GM18507 (cell line): ENCODE measurements at places on chromosomes 7 and 10.

DNA sequence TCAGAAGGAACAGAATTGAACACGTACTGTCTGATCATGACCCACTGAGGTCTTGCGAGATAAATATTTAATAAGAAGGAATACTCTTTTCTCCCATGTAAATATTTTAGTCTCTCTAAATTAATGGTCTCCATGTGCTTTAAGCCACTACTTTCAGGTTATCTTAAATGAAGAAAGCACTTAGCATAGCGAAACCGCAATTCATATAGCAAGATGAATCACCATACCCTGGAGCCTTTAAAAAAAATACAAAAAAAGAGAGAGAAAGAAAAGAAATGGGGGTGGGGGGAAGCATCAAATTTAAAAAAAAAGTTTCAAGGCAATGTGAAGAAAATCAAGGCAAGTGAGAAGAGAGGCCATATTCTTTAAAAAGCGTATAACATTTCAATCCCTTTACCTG lies 82.5 kb downstream of the CTTNBP2 start:
- DNase-seq, result no peak

DNA sequence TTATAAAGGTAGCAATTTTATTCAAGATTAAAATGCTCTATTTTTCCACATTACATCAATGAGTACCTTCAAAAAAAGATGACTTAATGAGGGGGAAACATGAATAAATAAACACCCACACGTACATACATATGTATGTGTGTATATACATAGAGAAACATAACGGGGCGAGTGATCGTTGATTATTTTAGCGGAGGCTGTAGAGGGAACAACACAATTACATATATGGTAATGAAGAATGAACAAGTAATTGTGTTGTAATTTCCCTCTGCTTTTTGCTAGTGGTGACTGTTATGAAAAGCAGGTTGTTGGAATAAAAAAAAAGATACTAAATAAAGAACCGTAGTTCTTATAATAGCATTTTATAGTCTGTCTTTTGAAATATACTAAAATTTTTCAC lies 63.2 kb downstream of the CACNB2 start:
- no peak for DNase-seq

GRCh38 chr10:30870896-30871295 lies 160.8 kb downstream of the ZNF438 start:
- no peak for DNase-seq

GRCh38 chr7:84462259-84462658 lies 267.7 kb upstream of the SEMA3A start:
- DNase-seq, result no peak

DNA sequence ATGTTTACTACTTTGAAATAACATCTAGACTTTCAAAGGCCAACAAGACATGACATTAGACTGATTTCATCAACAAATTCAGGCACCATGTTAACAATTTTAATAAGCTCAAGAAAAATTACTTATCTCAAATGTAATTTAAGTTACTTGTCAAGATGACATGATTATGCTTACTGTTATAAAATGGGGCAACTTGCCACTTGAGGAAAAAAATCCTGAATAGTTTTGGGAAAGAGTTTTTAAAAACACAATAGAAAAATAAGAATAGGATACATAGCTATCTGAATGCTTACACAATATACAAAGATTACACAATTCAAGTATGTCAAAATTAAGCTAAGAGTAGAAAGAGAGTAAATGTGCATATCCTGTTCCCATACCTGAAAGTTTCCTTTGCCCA lies 85.4 kb downstream of the RNF32 start:
- DNase-seq, result no peak

- DNase-seq, result no peak
These were observed 5.1 kb upstream of the SLC16A12 start for GRCh38 chr10:89540420-89540949.

DNA sequence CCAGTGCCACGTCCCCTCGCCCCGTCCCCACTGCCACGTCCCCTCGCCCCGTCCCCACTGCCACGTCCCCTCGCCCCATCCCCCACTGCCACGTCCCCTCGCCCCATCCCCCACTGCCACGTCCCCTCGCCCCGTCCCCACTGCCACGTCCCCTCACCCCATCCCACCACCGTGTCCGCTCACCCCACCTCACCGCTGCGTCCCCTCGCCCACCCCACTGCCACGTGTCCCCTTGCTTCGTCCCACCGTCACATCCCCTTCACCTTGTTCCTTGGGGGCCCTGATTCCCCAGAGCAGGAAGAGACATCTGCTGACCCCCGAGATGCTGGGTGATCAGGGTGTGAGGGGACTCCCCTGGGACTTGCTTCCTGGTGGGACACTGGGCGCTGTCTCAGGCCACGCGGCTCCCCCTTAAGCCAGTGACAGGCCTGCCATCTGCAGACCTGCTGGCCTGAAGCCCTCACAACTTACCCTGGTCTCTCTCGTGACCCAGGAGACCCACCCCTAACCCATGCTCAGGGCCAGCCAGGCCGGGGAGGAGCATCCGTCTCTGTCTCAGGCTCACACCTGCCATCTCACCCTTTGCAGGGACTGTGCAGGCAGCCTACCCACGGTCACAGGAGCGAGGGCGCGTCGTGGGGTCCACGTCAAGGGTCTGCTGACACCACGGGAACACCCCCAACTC lies 260.4 kb downstream of the ELFN1 start:
- DNase-seq, result no peak

- DNase-seq, result no peak
These were observed 105.4 kb upstream of the FAM133B start for GRCh38 chr7:92695308-92696261.

- no peak for DNase-seq
These were observed 76.8 kb downstream of the NPSR1 start for GRCh38 chr7:34734771-34735170.

DNA sequence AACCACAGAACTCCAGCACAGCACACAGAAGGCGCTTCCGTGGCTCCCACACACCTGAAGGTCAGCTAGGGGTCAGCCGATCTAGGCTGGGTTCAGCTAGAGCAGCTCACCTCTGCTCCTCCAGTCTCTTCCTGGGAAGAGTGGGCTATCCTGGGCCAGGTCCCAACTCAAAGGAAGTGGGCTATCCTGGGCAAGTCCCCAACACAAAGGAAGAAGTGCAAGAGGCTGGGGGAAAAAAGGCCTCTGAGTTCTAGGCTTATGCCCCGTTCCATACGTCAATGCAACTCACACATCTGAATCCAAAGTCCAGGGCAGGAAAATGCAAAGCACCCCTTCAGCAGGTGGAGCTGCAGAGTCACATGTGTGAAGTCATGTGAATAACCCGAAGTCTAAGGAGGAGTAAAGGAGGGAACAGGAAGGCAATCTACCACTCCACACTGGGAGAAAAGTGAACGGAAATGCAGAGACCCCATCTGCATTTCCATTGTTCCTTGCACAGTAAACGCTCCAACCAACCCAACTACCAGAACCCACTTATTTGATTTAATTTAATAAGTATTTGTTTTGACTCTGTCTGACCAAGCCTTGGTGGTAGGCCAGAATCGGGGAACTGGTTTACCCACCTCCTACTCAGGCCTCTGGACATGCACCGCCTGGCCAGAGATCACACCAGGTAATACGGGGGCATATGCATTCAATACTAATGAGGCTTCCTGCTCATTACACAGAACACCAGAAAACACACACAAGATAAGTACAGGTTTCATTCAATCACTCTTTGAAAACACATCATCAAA lies 95.5 kb upstream of the RNF32 start:
- DNase-seq, result no peak

DNA sequence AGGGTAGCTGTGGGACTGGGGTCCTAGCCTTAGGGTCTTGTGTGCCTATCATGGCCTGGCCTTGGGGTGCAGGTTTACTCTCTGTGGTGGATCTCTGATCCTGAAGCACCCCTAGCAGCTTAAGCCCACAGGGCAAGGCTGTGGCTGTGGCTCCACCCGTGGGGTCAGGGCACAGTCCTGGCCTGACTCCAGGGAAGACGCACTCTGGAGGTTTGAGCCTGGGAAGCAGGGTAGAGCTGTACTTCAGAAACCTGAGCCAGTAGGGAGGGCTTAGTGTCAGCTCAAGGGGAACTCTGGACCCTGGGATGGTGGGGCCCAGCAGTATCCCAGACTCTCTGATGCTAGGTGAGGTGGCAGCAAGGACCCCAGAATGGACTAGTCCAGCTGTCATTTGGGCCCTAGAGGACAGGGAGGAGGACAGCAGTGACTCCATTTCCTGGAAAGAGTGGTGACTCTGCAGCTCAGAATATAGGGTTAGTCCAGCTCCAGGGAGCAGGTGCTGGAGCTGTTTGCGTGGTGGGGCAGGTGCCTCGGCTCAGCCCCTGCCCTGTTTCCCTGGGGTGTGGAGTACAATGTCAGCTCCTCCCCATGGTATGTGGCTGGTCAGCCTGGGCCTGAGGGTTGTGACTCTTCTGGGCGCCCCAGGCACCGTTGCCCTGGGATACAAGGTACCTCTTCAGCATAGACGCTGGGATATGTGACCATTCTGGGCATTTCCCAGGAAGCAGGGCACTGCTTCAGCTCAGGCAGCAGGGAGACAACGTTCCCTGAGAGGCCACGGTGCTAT lies 15.8 kb downstream of the GTPBP4 start:
- DNase-seq, result no peak

GRCh38 chr7:148218603-148219002 lies 372.0 kb upstream of the C7orf33 start:
- no peak for DNase-seq

DNA sequence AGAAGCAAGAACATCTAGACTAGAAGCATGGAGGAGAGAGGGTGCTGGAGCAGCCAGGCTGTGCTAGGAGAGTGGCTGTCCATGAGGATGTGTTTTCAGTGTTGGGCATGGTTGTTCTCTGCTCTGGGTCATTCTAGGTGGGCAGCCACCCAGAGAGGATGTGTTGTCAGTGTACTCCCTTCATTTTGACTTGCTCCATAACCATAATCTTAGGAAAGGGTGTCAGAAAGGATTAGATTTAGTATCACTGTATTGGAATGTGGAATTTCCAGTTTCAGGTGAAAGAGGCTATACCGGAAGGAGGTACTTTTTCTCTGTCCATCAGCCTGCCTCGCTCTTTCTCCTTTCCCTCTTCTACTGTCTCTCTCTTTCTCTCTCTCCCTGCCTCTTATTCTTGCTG lies 474.5 kb upstream of the PODXL start:
- no peak for DNase-seq

DNA sequence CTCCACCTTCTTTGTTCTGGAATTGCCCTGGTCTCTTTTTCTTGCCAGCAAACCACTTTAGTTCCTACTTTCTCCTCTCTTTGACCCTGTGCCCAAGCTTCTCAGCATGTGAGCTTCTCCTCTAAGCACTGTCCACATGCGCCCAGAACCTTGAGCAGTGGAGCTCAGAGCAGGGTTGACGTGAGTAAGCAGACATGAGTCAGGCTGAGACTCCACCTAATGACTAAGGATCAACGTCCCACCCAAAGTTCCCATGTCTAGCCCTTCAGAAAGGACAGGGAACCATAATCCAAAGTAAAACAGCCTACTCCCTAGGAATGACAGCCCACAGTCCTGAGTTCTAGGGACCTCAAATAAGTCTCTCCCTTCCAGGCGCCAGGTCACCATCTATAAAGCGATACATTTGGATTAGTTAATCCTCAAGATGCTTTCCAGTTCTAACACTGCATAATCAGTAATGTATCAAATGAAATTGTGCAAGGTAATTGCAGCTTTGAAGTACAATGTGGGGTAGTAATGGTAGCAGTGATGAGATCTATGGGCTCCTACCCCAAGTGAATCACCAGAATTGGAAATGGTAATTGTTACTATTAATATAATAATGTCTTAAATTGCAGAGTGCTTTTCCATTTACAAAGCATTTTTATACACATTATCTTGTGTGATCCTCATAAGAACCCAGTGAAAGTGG lies 44.5 kb downstream of the KCNMA1 start:
- DNase-seq, result no peak

GRCh38 chr7:19437446-19437845 lies 271.4 kb downstream of the POLR1F start:
- no peak for DNase-seq

DNA sequence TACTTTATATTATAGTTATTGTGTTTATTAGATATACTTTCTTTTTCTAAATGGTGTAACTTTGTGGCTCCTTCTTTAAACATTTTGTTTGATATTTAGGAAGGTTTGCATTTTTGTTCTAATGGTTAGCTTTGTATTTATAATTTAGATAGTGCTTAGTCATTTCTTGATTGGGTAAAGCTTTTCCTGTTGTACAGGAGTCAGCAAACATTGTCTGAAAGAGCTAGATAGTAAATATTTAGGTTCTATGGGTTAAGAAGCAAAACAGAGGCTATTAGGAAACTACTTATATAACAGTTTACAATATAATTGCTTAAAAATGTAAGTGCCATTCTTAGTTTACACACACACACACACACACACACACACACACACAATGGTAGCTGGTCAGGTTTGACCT lies 70.6 kb upstream of the CCDC6 start:
- no peak for DNase-seq

GRCh38 chr7:22846961-22847360 lies 24.3 kb upstream of the TOMM7 start:
- no peak for DNase-seq

GRCh38 chr7:96710544-96710943 lies 898 bp upstream of the SEM1 start:
- no peak for DNase-seq

DNA sequence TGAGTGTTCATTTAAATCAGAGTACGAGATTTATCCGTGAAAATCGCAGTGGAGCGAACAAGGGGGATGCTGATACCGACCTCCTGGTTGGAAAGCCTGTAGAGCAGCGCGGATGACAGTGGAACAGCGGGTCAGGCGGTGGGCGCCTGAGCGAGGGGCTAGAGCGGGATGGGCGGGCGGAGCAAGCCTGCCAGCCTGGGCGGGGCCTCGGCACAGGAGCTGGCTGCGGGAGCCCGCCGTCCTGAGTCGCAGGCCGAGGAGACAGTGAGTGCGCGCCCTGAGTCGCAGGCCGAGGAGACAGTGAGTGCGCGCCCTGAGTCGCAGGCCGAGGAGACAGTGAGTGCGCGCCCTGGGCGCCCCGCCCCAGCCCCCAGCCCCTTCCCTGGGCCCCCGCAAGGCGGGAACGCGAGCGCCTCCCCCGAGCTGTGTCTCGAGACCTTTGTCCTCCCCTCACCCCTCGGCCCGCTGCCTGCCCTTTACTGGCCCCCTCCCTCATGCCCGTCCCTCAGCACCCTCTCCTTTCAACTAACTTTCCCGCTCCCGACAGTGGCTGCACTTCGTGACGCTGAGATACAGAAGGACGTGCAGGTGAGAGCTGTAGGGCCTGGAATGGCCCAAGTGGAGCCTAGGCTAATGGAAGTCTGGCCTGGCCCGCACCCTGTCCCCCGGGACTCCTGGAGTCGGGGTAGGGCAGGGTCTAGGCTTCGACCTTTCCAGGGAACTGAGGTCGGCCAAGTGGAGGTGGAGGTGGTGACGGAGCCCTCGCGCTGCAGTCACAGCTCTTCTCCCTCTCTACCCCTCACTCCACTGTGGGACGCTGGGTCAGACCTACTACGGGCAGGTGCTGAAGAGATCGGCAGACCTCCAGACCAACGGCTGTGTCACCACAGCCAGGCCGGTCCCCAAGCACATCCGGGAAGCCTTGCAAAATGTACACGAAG lies at the start of gene AS3MT:
Gene AS3MT (plus strand): TSS at position 213 of the 941 bp plus-strand sequence. CDS start 123 bp downstream, at position 336.
- no peak for DNase-seq

GRCh38 chr10:73788864-73789658 lies 3.7 kb downstream of the ZSWIM8 start:
- DNase-seq, result no peak

GRCh38 chr10:53022611-53023088 lies 250.1 kb upstream of the MBL2 start:
- DNase-seq, result no peak

GRCh38 chr7:85471740-85472139 lies 284.9 kb upstream of the SEMA3D start:
- DNase-seq, result no peak
